Bronchial epithelial cell (primary cell): ENCODE measurements at places on chromosomes 16 and 17.
A peak's percentile ranks its signal among the peaks of the same experiment; 100 is the strongest.

DNA sequence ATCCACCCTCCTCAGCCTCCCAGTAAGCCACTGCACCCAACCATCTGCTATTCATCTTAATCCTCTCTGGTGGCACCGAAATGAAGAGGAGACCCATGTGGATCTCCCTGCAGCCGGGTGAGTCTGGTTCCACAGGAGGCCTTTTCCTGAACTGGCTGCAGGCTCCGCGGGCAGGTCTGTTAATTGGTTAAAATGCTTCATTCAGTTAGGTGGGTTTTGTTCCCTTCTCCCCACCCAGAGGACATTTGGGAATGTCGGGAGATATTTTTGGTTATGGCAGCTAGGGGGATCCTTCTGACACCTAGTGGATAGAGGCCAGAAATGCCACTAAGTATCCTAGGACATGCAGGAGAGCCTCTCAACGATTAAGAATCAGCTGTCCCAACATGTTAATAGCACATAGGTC is 16.7 kb downstream of the C16orf54 start:
- DNase-seq = peak; percentile 52

DNA sequence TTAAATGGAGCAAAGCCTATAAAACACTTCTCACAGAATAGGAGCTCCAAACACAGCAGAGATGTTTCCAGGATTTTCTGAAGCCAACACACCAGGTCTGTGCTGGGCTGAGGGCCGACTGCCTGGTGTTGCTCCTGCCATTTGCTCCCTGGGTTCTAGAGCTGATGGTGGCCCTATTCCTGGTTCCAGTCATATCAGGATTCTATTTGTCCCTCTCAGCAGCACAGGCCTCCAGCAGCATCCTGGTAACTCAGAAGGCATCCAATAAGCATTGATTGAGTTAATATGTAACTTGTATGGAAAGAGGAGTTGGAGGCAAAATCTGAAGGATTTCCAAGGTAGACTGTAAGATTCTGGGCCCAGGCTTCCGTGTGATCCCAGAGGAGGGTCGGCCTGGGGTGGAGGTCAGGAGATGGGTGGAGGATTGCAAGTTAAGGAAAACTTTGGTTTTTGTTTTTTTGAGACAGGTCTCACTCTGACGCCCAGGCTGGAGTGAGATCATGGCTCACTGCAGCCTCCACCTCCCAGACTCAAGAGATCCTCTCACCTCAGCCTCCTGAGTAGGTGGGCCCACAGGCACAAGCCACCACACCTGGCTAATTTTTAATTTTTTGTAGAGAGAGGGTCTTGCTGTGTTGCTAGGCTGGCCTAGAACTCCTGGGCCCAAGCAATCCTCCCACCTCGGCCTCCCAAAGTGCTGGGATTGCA is 5.7 kb downstream of the NUPR1 start:
- no peak for DNase-seq

GRCh38 chr17:49567104-49567521 is 8.6 kb upstream of the NXPH3 start:
- no peak for DNase-seq

- no peak for DNase-seq
Observed at GRCh38 chr17:76422860-76423259, 30.1 kb downstream of the UBE2O start.

GRCh38 chr17:50270435-50271362 is 3.6 kb upstream of the TMEM92 start:
- DNase-seq = no peak

DNA sequence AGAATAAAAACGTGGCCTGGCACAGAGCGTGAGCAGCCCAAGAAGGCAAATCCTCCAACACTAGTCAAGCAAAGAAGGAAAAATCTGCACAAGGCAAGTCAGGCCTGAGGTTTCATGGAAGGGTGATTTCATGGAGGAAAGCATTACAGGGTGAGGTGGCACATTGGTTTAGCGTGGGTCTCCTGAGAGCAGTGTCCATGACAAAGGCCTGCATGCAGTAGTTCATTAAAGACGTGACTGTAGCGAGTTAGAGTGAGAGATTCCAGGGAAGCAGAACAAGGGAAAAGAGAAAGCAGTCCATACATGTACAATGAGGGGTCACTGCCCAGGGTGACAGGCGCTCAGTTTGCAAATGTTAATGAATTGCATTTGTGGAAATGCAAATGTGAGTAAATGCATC is 285.0 kb upstream of the ERCC4 start:
- no peak for DNase-seq

GRCh38 chr17:75549246-75550138 is 24.0 kb downstream of the LLGL2 start:
- DNase-seq = peak; percentile 42

- no peak for DNase-seq
Observed at GRCh38 chr16:78624366-78624765, 524.9 kb downstream of the WWOX start.

DNA sequence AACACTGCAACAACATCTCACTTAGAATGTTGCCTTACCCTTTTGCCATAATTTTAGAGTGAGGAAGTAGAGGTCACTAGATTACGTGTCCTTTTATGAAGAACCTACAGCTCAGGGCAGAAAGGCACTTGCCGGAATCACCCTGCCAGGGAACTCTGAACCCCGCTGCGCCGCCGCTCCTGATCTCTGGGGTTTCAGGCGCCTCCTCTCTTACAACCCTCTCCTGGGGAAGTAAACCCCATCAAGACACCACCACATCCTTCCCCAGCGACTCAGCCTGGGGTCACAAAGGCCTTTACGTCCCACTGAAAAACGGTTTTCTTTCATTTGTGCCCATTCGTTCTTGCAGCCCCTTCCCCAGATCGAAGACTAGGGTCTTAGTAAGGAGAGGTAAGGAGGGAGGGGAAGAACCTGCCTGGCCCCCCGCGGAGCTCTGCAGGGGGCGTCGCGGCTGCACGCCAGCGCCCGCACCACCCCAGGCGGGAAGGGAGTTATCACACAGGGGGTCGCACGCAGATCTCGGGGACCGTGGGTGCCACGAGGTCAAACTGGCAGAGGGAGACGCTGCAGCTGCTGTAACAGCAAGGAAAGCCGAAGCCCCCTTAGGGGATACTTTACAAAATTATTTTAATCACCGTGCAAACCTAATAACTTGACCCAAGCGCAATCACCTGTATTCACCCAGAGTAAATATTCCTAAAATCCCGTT is 1.0 kb upstream of the HLF start:
- DNase-seq = no peak

- DNase-seq = no peak
Observed at GRCh38 chr16:85992359-85992758, 93.4 kb downstream of the IRF8 start.

GRCh38 chr16:30746638-30747175 is 1.5 kb upstream of the PHKG2 start:
- DNase-seq = no peak

- DNase-seq = no peak
Observed at GRCh38 chr17:17573912-17574311, 17.6 kb downstream of the PEMT start.

GRCh38 chr17:45997624-45998023 is 1.4 kb upstream of the STH start:
- no peak for DNase-seq

GRCh38 chr16:22030087-22030812 is 22.3 kb downstream of the MOSMO start:
- no peak for DNase-seq

GRCh38 chr16:77962689-77963088 is 59.7 kb upstream of the CLEC3A start:
- DNase-seq = no peak

DNA sequence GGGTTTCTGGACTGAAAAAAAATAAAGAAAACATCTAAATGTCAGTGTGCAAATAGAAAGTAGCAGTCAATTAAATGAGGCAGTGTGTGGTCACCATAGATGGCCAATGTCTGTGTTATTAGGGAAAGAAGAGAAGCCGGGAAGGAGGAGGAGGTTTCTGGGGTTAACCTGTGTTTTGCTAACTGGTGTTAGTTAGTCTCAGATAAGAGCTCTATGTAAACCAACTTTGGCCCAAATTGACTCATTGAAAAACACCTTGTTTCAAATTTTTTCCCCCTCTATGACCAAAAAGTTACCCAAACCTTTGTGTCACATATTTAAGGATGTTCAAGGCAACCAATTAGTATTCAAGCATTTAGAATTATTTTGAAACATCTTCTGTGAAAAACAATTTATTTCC is 530.9 kb downstream of the MAF start:
- no peak for DNase-seq

GRCh38 chr16:82157836-82158235 is 12.2 kb downstream of the MPHOSPH6 start:
- no peak for DNase-seq

GRCh38 chr17:6147042-6147441 is 76.9 kb downstream of the WSCD1 start:
- DNase-seq = no peak

DNA sequence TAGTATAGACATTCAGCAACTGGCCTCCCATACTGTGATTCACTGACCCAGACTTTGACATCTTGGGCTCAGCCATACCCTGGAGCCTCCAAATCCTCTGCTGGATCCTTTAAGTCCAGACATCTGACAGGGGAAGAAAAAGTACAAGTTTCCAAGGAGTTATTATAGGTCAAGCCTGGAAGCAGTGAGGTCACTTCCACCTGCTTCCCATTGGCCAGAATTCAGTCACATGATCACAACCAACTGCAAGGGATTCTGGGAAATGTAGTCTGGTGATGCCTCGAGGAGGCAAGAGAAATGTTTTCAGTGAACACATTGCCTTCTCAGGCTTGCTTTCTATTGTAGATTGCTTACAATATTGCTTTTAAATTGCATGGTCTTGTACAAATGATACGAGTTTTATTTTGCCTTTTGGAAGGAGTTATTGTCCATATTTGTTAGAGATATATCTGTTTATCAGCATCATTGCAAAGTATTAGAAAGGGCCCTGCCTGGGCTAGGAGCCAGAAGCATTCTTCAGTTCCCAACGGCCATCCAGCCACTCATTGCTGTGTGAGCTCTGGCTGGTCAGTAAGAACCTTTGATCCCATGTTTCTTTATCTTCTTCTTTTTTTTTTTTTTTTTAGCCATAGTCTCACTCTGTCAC is 696.9 kb downstream of the WWOX start:
- DNase-seq = peak; percentile 44

- DNase-seq = peak; percentile 48
Observed at GRCh38 chr16:65745-66144, 6.7 kb downstream of the RHBDF1 start.

GRCh38 chr16:1288813-1289476 is 20.5 kb upstream of the UBE2I start:
- no peak for DNase-seq

- no peak for DNase-seq
Observed at GRCh38 chr17:66649818-66650543, 184.9 kb upstream of the CACNG5 start.

DNA sequence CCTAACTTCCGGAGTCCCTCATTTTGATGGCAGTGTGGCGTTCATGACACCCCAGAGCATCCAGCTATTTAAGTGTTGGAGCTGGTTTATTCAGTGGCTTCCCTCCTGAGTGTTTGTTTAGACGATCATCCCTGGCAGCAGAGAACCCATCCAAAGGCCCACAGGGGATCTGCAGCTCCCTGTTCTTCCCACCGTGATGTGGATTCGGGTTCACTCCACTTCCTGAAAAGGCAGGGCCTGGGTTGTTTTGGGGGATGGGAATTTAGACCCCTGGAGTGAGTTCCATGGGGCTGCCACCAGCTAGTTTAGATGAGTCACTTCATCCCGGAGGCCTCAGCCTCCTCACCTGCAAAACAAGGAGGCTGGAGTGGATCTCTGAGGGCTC is 2.3 kb downstream of the KSR1 start:
- DNase-seq = no peak

DNA sequence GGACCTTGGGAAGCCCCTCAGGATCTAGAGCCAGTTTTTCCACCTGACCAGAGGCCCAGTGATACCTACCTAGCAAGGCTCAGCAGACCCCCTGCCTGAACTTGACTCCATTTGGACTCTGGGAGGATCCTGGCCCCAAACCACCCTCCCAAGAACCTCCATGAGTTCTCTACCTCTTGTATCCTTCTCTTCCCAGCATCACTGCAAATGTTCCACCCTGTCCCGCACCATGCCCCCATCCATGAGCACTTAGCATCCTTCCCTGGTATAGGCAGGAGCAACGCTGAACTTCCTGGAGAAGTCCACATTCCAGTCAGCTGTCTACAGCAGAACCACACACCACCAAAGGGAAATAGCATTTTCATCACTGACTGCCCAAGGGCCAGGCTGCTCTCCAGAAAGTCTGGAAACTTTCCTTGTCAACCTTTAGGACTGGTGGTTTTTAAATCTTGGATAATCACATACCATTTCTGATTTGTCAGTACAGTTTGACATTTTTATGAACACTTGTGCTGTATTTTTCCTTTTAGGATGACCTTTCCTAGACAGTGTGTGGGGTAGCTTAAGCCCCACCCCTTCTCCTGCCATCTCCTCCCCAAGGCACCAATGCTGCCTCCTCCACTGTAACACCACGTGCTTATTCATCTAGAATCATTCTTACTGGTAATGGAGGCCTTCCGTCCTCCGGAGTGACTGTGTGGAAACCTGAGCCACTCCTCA is 13.9 kb downstream of the EIF4A3 start:
- no peak for DNase-seq

DNA sequence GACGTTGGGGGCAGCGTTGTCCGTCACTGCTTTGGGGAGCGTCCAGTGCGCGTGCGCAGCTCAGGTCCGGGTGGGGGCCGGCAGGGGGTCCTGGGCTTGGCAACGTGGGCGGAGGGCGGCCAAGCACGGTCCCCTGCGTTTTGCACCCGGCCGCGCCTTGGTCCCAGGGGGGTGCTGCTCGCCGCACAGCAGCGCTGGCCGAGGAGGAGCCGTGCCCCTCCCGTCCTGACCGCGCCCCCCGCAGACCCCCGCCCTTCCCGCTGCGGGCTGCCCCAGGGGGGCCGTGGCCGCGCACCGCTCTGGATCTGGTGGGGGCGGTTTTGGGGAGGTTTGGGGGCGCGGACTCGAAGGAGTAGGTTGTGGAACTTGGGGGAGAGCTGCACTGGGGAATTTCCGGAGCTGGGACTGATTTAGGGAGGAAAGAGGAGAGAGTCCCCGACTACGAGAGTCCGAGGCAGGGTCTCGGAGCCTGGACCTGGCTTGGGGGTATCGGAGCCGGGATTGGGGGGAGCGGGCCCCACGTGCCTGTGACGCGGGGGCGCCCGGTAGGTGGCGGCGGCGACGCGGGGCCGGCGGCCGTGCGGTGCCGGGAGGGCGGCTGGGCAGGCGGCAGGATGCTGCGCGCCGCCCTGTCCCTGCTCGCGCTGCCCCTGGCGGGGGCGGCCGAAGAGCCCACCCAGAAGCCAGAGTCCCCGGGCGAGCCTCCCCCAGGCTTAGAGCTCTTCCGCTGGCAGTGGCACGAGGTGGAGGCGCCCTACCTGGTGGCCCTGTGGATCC is at the start of gene SLC9A5:
TSS of gene SLC9A5 (plus strand) at position 579 of the 777 bp plus-strand sequence. CDS start at position 615, 36 bp downstream.
- no peak for DNase-seq
